Renal cortex interstitium (tissue), 15 donors: ENCODE measurements at places on chromosomes 3 and 15. TPM values are rescaled to one million over a fixed set of nuclear protein-coding genes. Genes with fewer than 3 reads are reported as not detected.

DNA sequence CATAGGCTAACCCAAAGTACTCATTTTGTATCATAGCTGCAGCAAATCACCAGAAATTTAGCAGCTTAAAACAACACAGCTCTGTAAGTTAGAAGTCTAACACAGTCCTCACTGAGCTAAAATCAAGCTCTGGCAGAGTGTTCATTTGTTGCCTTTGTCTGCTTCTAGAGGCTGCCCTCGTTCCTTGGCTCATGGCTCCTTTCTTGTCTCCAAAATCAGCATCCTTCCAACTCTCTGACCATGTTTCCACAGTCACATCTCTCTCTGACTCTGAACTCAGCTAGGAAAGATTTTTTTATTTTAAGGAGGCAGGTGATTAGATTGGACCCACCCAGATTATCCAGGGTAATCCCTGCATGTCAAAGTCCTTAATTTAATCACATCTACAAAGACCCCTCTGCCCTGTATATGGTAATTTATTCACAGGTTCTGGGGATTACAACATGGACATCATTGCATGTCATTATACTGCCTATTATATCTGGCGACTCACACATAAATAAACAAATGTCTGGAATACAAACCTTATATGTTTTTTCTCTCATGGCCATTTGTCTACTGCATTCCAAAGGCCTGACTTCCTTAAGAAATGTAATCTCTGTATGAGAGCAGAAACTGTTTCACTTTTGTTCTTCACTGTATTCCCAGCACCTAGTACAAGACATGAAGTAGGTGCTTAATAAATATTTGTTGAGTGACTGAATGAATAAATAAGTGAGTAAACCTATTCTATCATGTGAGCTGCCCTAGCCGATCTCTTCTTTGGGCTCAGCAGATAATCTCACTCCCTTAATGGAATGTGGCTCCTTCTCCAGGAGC lies 15.1 kb upstream of the UACA start:
- no peak for DNase-seq

DNA sequence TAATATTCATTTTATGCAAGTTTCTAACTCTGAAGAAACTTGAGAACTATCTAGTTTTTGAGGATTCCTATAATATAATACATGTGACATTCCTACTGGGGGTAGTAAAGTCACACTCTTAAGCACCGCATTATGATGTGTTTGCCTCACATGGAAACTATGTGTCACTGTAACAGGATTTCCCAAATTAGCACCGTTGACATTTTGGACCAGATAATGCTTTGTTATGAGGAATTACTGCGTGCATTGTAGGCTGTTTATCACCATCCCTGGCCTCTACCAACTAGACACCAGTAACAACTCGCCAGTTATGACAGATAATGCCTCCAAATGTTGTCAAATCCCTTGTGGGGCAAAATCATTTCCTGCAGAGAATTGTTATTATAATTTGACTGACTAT lies 267.8 kb downstream of the RAP2B start:
- DNase-seq, result no peak

DNA sequence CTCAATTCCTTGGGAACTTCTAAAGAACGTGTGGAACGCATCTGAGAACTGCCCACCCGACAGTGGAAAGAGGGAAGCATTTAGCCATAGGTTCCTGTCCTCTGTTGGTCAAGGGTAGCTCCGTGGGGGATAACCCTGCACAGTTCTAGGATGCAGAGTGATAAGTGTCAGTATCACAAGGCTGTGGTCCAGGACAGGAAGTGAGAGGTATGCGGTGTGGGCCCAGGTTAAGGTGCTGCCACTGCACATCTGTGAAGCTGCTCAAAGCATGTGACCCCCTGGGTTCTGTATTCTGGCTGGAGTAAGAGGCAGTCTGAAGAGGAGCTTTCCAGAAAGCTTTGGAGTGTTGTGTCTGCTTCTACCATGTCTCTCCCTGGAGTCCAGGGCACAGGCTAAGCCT lies 51.7 kb upstream of the HES1 start:
- no peak for DNase-seq

The GABRB3 gene
- polyA plus RNA-seq, result 7.0 TPM

- DNase-seq, result no peak
Observed at GRCh38 chr3:129672412-129672811, 65.9 kb upstream of the PLXND1 start.

The SLC9C1 gene
- polyA plus RNA-seq, result 0.65 TPM

DNA sequence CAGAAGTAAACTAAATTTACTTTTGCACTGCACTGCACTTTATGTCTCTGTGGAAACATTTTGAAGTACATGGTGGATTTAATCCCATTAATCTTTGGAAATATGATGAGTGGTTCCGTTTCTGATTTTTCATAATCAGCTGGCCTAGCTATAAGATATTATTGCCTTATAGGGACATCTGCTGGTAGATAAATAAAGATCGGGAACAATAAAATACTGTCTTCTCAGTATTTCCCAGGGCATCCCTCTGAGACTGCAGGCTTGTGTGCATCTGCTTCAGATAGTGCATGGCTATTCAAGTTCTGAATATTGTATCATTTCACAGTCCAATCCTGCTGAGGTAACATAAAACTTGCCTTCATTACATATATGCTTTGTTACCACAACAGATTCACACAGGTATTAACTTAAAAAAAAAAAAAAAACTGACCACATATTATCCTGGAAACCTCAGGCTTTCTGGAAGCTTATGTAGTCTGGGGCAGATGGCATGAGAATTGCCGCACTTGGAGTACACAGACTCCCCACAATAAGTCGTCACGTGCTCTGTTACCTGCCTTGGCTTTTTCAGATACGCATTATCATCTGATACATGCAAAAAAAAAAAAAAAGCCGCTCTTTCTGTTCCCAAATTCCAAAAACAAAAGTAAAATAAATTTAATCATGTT lies 330.8 kb upstream of the AGTR1 start:
- no peak for DNase-seq
